Esophagus squamous epithelium (tissue), 5 donors: ENCODE measurements at places on chromosomes 1 and 21.

DNA sequence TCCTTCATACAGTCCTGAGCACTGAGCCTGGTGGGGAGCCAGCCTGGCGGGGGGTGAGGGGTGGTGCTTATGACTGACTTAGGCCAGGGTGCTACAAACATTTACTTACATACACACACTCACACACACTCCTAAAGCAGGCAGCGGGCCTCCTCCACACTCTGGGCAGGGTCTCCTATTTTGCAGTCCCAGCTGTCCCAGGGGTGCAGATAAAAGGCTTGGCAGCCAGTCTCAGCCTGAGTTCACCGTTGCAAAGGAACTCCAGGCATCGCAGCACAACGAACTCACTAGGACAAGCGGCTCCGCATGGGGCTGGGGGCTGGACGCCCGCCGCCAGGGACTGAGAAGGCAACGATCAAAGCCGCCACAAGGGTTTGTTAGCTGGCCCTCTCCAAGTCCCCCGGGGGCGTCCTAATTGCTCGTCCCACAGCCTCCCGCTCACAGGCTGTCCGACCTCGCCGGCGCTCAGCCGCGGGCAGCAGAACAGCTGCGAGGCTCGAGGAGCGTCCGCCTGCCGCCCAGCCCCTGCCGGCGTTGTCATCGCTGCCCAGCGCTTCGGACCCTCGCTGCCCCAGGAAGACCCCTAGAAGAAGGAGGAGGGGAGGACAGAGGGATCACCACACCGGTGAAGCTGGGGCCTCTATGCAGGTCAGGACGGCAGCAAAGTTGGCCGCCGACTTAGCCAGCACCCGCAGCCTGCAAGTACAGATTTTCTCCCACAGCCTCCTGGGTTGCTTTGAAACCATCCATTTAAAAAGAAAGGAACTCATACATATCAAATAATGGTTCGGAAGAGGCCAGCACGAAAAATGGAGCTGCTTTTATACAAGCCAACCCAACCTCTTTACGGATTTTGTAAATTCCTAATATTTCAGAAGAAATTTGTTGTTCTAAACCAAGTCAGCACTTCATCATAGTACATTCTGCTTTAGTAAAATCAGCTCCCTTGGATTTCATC is 6.2 kb downstream of the BARHL2 start:
- no peak for DNase-seq

GRCh38 chr1:167916766-167917511 is 3.0 kb upstream of the ADCY10 start:
- no peak for DNase-seq

DNA sequence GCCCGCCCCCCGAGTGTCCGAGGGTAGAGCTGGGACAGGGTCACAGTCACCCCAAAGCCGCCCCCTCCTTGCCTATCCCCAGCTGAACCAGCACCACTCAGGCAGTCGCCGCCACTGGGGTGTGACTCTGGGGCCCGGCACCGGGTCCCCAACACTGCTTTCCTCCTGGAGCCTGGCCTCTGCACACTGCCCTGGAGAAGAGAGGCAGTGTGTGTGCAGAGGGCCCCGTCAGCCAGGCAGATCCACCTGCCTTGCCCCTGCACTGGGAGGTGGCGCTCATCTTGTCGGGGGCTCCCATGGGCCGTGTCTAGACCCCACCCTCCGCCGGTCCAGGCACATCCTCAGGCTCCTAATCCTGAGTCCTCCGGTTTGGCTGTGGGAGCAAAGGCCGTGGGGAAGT is 15.7 kb downstream of the FAAP20 start:
- no peak for DNase-seq

DNA sequence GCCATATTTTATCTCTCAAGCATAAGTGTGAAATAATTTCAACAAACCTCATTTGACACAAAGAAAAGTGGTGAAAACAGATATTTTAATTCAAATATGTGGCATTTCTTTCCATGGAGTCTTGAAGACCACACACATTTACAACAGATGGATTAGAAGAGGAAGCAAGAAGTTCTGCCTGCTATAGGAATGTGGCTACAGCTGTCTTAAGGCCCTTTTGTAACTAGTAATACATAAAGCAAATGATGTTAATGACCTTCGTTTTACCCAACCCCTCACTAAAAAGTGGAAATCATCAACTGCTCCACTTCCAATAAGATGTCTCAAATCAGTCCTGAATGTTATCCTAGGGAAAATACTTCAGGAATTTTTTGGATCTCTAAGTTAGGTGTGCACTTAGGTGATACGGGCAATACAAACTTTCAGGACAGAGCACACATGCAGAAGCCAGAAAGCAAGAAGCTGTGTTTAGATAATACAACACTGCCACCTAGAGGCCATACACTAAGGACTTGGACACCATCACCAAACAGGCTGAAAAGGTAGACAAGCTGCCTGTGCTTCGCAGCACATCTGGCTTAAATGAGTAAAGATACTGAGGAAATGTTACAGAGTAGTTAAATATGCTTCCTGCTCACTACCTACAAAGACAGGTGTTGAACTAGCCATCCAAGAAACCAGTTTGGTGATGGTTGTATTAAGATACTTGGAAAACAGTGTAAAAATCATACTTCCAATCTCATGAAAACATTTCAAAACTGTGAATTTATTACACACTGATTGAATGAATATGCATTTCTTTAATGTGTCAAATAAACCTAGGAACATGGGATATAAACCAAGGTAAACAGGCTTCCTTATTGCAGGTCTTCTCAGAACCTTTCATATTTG is 24.4 kb downstream of the RRAGC start:
- no peak for DNase-seq

DNA sequence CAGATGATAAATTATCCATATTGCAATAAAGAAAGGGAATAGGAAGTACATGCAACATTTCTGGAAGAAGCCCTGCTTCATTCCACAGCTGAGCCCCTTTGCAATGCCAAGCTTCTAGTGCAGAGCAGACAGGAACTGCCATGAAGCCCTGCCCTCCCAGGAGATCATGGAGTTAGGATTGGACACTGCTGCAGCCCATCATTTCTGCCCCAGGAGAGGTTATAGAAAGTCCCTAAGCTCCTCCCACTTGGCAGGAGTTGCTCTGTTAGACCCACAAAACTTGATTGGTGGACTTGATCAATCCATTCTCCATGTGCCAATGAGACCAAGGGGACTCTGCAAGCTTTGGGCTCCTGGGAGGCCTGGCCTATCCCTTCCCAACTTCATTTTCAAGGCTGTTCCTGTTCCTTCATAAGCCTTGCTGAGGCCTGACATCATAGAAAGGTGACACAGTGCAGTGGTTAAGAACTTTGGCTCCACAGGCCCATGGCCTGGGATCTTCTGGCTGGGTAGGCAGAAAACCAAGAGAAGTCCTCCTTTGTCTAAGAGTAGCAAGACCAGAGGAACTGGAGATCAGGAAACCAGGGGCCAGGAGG is 1.3 kb upstream of the LAPTM5 start:
- no peak for DNase-seq
